ENCODE measurements at places on chromosomes 7 and 10. TPM values are rescaled to one million over a fixed set of nuclear protein-coding genes. Genes with fewer than 3 reads are reported as not detected.

Gene LIPM
- total RNA-seq: not detected

Gene ARHGAP22
- total RNA-seq: not detected

DNA sequence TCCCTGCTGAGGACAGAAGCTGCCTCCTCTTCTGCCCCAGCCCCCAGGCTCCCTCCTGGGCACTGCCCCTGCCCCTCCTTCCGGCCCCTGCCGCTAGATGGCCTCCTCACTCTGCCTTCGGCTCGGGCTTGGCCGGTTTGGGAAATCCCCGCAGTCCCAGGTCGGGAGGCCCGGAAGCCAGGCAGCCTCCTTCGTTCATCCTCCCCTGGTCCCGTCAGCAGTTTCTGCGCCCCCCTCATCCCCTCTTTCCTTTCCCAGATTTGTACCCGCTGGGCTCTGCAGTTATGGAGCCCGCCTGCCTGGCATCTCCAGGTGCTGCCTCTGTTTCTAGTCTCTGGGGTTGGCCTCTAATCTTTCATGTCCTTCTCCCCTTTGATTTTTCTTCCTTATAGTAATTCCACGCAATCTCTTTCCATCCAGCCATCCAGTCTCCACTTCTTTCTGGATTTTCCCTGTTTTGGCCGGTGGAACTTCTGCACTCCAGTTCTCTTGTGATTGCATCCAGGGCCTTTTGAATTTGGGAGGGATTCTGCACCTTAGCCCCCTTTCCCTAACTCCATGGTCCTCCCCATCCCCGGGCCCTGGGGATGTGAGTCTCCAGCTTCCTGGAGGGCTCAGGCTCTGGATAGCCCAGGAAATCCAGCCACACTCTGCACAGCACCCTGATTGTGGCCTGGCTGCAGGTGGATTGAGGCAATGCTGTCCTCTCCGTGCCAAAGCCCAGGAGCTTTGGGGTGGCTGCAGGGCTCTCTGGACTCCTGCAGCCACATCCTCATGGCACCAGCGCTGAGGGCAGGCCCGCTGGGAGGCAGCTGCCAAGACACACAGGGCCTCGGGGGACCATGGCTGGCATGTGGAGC lies 3.3 kb upstream of the SHH start:
- no peak for DNase-seq
- H3K27ac ChIP-seq: no peak overlapping the region
- no peak overlapping the region for H3K4me3 ChIP-seq
- peaks cover 14% of the 10 kb centered on the region for H3K27me3 ChIP-seq
- H3K36me3 ChIP-seq: no peaks in the 10 kb centered on the region

- DNase-seq: no peak
- no peaks in the 10 kb centered on the region for H3K4me1 ChIP-seq
- H3K36me3 ChIP-seq: no peaks in the 10 kb centered on the region
- no peak overlapping the region for H3K27ac ChIP-seq
- H3K27me3 ChIP-seq: no peaks in the 10 kb centered on the region
- no peak overlapping the region for H3K4me3 ChIP-seq
These were observed 93.9 kb downstream of the SEPTIN7 start for GRCh38 chr7:35894721-35895120.

GRCh38 chr10:3574451-3574850 lies 210.6 kb downstream of the KLF6 start:
- no peaks in the 10 kb centered on the region for H3K27me3 ChIP-seq
- H3K4me1 ChIP-seq: no peaks in the 10 kb centered on the region
- no peaks in the 10 kb centered on the region for H3K36me3 ChIP-seq
- H3K27ac ChIP-seq: no peak overlapping the region
